CD4-positive, alpha-beta T cell treated with Interferon alpha-2 for 1 hour (primary cell): ENCODE measurements at places on chromosomes 7 and 10.
A peak's percentile ranks its signal among the peaks of the same experiment; 100 is the strongest.

GRCh38 chr10:24650669-24651391 lies 72.9 kb downstream of the ARHGAP21 start:
- DNase-seq: no peak

- no peak for DNase-seq
These were observed 64.2 kb upstream of the DKK1 start for GRCh38 chr10:52249850-52250395.

- DNase-seq: no peak
These were observed 18.8 kb upstream of the SMNDC1 start for GRCh38 chr10:110323503-110323902.

GRCh38 chr7:6258440-6259182 lies 13.8 kb downstream of the CYTH3 start:
- peak; percentile 25 for DNase-seq

- DNase-seq: no peak
These were observed 152.8 kb upstream of the FEZF1 start for GRCh38 chr7:122457325-122457724.

- DNase-seq: no peak
These were observed 66.7 kb upstream of the GPR26 start for GRCh38 chr10:123599366-123599849.

- DNase-seq: no peak
These were observed 573.5 kb downstream of the KIF20B start for GRCh38 chr10:90274721-90275468.

- no peak for DNase-seq
These were observed 33.1 kb downstream of the GHRHR start for GRCh38 chr7:30996883-30997282.
